ENCODE measurements at places on chromosomes 5 and 9.

GRCh38 chr5:131542723-131543122, 92.3 kb downstream of the RAPGEF6 start:
- no peak for DNase-seq

DNA sequence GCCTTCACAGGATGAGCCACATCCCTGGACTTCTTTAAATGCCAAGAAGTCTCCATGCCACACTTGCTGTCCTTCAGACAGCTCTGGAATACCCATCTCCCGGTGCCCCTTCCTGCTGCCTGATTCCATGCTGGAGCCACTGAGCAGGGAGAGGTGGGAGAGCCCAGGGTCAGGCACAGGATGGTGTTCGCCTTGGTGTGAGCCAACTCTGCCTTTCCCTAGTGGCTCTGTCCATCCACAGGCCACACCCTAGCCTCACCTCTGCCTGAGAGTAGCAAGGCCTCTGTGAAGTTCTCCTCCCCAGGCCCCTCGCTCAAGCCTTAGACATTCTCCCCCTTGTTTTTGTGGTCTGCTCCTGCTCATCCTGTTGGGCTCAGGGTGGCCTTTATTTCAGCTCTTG, 54.2 kb upstream of the ANGPTL2 start:
- no peak for DNase-seq

DNA sequence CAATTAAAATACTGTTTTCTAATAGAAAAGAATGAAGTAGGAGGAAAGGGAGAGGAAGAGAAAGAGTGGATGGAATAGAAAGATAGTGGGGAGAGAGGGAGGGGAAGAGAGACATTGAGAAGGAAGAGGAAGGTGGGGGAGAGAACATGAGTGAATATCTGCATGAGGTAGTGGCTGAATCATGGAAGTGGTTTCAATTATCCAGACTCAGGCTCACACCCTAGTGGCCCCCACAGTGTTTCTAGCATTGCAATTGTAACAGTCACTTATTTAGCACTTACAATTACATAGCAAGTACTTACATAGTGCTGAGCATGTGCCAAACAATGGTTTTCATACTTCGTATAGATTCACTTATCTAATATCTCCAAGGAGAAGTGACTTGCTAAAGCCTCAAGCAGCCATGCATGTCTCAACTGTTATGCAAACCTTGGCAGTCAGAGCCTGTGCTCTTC, 72.7 kb downstream of the CAST start:
- DNase-seq, result no peak

DNA sequence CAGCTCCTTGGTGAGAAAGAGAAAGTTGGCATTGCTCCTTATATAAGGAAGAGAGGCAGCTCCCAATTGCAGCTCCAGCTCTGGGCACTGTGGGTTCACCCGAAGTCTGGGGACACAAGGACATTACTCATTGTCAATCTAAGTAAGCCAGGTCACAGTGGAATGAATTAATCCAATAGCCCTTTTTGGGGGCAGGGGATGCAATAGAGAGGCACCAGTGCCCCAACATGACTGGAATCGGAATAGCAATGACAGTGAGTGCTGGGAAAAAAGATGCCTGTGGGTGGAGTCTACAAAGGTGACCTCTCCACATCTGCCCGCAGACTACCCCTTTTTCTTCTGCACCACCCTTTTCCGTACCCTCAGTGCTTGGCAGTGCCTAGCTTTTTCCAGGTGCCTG, 11.1 kb upstream of the NEUROG1 start:
- DNase-seq, result no peak

GRCh38 chr5:151137067-151137825, 20.3 kb downstream of the ANXA6 start:
- DNase-seq, result no peak

DNA sequence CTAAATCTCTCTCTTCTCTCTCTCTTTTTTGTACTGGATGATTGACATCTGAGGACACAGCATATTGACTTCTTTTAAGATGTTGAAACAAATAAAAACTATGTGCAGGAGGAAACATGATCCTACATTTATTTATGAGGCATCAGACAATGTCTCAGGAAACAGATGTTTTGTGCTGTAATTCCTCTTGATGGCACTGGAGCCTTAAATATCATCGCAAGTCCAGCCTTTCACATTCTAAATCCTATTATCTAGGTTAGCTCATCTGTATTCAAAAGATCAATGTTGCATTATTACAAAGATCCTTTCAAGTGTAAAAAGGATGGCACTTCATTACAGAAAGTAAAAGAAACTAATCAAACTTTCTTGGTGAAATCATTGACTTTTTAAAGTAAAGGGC, 63.9 kb downstream of the MAT2B start:
- no peak for DNase-seq

DNA sequence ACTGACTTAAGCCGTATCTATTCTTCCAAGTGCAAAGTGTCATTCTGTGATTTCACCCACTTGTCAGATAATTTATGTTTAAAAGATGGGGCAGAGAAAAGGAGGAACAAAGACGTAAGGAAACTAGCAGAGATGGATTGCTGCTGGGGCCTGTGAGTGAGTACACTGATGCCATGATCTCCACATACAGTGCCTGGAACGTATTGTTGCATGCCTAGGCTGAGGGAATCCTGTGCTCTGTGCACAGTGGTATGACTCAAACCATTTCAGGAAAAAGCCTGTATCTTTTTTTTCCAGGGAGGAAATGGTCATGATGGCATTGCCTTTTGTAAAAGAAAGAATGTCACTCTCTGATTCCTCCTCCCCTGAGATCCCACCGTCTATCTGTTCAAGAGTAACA, 359.5 kb upstream of the ADAMTS16 start:
- DNase-seq, result no peak

- peak; percentile 45 for DNase-seq
Observed at GRCh38 chr5:149271716-149272563, at the start of gene AFAP1L1. Gene AFAP1L1, plus strand, starts transcription at chr5:149271859. Its CDS starts 110 bp downstream, at chr5:149271969.

- no peak for DNase-seq
Observed at GRCh38 chr5:119390404-119390803, 34.6 kb downstream of the TNFAIP8 start.
